ENCODE measurements at places on chromosomes 11 and 22.

DNA sequence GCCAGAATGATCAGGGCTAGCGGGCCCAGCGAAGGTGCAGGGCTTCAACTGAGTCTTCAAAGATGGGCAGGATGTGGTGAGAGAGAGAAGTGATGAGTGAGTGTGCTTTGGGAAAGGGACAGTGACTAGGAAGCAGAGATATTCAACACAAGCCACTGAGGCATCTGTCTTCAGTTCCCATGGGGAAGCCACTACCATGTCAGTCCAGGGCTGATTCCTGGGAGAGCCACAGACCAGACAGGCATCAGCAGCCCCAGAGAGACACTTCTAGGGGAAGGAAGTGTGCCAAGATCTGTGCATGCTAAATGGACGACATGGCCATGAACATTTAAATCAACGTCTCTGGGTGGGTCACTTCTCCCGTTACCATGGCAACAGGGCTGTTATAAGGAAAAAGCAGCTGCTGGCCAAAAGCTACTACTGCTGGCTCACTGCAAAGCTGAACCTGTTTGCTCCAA, 28.5 kb downstream of the P4HA3 start:
- no peak for DNase-seq

DNA sequence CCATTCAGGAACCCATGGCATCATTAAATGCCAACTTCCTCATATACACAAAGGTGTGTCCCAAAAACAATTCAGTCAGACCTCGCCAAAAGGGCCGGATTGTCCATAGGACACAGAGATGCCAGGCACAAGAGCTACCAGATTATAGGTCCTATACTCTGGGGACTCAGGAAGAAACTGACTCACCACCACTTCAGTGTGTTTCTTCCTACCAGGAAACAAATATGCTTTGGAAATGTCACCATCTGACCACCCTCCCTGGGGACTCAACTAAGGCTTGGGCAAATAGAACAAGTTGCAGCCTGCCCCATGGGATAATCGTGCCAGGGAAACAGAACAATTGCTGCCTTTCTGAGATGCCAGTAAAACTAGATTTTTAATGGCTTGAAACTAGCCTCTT, 11.7 kb downstream of the POU2AF3 start:
- no peak for DNase-seq

- DNase-seq: no peak
Observed at GRCh38 chr11:94803491-94803890, 35.3 kb downstream of the AMOTL1 start.

DNA sequence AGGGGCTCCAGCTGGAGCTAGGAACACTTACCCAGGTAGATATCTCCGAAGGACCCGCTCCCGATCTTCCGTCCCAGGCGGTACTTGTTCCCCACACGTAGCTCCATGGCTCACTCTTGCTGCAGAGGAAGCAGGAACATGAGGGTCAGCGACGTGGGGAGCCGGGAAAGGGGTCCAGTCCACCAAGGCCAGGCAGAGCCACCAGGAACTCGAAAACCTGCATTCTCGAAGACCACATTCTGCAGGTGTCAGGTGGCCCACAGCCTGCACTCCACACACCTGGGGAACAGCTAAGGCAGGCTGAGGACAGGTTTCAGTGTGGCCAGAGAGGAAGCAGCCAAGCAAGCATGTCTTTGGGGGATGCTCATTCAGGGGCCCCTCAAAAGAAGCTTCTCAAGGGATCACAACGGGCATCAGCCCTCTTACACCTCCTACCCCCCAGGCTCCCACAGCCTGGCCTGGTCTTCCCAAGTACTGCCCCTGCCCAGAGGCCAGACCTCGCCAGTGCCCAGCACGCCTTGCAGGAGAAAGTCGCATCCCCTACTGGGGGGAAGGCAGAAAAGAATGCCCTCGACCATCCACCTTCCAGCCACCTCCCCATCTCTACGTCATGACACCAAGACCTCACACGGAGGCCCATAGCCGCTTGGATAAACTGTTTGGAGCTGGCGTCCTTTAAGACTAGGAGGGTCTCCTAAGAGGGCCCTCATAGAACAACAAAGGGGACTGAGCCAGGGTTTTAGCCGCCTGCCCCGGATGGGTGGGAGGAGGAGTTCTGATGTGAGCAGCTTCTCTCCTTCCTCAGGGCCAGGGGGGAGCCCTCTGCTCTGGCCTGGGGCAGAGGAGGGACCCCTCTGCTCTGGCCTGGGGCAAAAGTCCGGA, 2.9 kb downstream of the CSNK1E start:
- no peak for DNase-seq

DNA sequence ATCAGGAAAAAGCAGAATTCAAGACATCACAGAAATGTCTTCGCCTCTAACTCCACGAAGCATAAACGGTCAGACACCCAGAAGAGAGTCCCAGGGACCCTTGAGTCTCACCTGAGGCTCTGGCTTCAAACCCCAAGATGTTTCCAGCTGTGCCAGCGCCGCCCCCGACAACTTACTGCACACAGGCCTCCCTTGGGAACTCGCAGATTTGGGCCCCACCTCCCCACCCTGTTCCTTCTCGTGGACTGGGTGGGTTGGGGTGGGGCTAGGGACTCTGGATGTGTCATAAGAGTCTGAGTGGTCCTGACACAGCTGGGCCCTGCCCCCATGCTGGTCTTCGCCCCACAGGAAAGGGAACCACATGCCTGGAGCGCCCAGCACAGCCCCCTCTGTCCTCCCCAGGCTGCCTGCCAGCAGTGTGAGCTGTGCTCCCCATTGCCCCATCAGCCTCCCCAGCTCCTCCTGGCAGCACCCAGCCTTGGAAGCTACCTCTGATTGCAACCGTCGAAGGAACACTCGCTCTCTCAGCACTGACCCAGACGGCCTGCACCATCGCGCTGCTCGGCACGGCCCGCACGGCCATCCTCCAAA, 147.5 kb downstream of the CRYBB2 start:
- no peak for DNase-seq

- DNase-seq: no peak
Observed at GRCh38 chr11:130574740-130575139, 126.3 kb downstream of the ADAMTS15 start.

DNA sequence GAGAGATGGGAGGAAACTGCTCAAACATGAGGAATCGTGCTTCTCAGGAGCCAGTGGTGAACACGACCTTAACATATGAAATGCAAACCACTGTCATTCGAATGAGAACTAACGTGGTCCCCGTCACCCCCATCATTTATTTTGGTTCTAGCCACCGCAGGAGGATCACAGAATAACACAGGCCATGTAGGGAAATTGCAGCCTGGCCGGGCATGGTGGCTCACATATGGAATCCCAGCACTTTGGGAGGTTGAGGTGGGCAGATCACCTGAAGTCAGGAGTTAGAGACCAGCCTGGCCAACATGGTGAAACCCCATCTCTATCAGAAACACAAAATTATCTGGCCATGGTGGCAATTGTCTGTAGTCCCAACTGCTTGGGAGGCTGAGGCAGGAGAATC, 27.1 kb downstream of the KRTAP5-5 start:
- no peak for DNase-seq

GRCh38 chr22:49091451-49091850, 736.2 kb downstream of the BRD1 start:
- no peak for DNase-seq

- no peak for DNase-seq
Observed at GRCh38 chr22:45638834-45639746, 32.5 kb upstream of the ATXN10 start.

DNA sequence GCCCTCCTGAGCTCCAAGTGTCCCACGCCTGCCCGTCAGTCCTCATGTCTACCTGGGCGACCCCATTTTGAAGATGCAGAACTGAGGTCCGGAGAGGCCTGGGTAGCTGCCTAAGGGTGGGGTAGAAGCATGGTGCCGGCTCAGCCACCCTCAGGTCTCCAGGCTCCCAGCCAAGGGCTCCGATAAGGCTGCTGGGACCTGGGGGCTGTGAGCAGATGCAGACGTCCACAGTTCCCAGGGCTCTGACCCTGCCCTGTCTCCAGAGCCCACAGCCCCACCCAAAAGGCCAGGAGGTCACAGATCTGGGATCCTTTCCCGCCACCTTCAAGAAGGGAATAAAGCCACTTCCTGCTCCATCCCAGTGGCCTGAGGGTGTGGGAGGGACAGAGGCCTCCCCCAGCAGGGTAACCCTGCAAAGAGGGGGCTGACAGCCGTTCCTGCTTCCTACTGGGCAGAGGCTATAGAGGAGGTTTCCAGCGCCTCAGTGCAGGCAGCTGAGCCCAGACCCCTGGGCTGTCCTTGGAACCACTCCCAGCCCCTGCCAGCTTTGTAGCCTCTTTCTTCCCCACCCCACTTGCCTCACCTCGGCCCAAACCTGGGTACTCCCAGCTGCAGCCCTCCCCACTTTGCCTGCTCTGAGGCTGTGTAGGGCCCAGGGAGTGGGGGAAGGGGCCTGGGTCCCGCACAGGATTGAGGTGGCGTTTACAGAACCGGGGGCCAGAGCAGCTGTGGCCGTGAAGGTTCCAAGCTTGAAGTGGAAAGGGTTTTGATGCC, 85.5 kb downstream of the CDKN1C start:
- no peak for DNase-seq

DNA sequence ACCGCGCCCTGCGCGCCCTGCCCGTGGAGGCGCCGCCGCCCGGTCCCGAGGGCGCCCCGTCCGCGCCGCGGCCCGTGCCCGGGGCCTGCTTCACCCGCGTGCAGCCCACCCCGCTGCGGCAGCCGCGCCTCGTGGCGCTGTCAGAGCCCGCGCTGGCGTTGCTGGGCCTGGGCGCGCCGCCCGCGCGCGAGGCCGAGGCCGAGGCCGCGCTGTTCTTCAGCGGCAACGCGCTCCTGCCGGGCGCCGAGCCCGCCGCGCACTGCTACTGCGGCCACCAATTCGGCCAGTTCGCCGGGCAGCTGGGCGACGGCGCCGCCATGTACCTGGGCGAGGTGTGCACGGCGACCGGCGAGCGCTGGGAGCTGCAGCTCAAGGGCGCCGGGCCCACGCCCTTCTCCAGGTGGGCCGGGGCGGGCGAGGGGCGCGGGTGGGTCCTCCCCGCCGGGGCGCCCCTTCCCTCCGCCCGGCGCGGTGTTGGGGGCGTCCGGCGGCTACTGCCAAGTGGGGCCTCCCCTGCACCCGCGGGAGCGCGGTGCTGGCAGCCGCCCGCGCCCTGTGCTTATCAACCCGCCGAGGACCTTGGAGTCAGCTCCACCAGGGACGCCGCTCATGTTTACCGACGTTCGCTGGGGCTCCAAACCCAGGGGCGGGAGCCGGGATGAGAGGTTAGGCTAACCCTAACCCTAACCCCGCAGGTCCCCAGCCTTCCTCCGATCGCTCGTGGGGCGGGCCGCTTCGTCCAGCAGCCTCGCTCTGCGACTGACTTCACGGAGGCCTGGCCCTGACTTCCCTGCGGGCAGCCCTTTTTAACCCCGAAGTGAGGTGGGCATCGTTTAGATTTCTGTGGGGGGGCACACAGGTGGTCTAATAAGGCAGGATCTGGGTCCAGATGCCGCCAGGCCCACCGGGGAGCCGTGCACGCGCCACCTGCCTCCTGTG, 649 bp downstream of the SELENOO start:
- no peak for DNase-seq

- no peak for DNase-seq
Observed at GRCh38 chr22:32618441-32619140, 144.0 kb downstream of the FBXO7 start.

DNA sequence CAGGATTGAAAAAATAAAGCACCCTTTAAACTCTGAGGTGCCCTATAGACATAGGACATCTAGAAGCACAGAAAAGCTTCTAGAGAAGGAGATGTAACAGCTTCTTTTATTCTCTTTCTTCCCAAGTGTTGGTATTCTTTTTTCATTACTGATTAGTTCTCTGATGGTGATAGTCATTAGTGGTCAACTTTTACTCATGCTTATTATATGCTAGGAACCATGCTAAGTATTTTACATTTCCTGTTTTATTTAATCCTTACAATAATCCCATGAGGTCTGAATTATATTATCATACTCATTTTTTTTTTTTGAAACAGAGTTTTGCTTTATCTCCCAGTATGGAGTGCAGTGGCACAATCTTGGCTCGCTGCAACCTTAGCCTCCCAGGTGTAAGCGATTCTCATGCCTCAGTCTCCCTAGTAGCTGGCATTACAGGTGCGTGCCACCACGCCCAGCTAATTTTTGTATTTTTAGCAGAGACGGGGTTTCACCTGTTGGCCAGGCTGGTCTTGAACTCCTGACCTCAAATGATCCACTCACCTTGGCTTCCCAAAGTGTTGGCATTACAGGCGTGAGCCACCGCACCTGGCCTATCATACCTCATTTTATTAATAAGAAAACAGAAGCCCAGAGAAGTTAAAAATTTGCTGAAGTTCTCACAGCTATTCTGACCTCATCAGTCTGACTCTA, 3.0 kb downstream of the C11orf52 start:
- no peak for DNase-seq

DNA sequence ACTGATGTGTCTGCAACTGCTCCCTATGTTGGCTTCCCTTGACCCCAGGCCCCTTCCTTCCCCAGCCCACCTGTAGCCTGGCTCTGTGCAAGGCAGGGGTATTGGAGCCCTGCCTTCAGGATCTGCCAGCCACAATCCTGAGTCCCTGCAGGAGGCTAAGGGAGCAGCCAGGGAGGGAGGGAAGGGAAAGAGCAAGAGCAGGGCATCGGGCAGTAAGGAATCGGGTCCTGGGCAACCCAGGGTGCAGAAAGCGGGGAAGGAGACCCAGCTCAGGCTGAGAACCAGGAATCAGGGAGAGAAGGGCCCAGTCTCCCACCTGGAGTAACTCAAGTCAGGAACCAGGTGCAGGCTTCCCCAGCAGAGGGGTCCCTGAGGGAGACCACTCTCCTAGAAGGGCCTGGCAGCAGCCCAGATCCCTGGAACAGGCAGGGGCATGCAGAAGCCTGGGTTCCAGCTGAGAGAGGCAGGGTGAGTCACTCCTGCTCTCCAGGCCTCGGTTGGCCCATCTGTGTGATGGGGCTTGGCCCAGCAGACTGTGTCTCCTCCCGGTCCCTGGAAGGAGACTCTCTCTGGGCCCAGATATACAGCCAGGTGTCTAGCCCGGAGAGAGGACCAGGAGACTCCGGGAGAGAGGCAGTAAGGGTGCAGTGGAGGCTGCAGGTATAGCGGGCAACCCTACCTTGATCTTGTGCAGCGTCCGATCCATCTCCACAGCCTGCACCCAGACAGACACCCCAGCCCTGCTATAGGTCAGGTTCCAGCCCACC, 13.4 kb downstream of the STARD10 start:
- DNase-seq: no peak

GRCh38 chr11:112627588-112628045, 333.6 kb upstream of the NCAM1 start:
- no peak for DNase-seq

- no peak for DNase-seq
Observed at GRCh38 chr22:38886333-38886732, 14.3 kb upstream of the CBX6 start.

DNA sequence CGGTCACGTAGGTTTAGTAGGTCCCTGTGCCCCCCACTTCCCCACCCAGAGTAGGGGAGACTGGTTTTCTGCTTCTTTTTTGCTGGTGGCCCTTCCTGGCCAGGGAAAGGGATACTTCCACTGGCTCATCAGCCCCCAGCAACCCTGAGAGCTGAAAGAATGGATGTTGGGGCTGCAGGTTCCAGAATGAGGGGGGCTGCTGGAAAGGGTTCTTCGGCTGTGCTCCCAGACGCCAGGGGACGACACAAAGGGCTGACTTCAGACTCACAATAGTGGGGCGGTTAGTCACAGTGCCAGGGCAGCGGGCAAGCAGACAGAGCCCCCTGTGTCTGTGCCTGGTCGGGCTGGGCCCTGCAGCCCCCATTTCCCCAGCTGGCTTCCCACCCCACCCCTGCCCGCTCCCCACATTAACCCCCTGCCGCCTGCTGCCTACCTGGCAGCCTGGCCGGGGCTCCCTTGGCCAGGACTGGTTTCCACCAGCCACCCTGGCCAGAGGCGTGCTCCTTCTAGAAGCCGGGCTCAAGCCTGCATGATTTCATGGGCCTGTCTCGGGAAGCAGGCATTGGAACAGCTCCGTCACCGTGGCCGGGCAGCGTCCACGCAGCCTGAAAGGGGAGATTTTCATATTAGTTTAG, 79.1 kb upstream of the WNT7B start:
- no peak for DNase-seq

- DNase-seq: no peak
Observed at GRCh38 chr11:108241330-108242037, 18.6 kb downstream of the ATM start.

Data from amniotic stem cell (primary cell).